ENCODE measurements at places on chromosomes 1 and 21.

DNA sequence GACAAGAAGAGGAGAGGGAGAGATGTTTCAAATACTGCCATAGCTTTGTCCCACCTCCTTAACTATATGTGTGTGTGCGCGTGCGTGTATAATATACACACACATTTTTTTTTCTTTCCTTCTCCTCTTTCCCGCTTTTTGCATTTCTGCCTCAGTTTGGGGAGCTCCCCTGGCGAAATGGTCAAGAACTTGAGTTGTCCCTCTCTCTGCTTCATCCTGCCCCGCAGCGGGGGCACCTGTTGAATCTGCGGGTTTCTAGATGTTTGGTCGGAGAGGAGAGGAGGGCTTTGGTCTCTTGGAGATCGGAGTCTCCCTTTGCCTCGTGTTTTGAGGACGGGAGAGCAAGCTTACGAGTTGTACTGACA lies 504 bp downstream of the SCCPDH start:
- DNase-seq = no peak

DNA sequence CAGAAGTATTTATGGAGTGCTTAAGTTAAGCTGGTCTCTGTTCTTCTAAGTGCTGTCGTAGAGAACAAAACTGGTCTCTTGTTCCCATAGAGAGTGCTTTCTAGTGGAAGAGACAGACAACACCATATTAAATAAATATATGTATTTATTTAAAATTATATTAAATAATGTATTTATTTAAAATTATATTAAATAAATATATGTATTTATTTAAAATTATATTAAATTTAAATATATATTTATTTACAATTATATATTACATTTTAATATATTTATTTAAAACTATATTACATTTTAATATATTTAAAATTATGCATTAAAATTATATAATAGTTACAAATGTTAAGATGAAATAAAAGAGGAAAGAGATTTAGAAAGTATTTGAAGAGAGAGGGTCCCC lies 175.5 kb upstream of the OLFM3 start:
- DNase-seq = no peak

DNA sequence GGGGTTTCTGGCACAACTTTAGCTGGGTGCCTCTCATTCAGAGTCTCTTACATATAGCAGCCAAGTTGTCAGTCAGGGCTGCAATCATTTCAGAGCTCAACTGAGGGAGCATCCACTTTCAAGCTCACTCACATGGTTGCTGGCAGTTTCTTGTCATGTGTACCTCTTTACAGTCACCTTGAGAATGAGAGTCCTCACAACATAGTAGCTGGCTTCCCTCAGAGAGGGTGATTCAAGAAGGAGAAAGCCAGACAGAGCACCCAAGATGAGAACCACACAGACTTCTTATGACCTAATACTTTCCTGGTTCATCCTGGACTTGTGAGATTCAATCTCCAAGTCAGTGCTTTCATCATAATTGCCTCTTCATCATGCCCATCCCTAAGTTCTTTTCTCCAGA lies 57.2 kb downstream of the DPT start:
- no peak for DNase-seq

- DNase-seq = peak; percentile 15
Measured at GRCh38 chr1:30379684-30380624, 343.4 kb downstream of the MATN1 start.

- DNase-seq = no peak
Measured at GRCh38 chr1:17397910-17398695, 26.1 kb downstream of the PADI6 start.

GRCh38 chr1:85580872-85581801 lies 576 bp downstream of the CCN1 start:
- peak; percentile 71 for DNase-seq

DNA sequence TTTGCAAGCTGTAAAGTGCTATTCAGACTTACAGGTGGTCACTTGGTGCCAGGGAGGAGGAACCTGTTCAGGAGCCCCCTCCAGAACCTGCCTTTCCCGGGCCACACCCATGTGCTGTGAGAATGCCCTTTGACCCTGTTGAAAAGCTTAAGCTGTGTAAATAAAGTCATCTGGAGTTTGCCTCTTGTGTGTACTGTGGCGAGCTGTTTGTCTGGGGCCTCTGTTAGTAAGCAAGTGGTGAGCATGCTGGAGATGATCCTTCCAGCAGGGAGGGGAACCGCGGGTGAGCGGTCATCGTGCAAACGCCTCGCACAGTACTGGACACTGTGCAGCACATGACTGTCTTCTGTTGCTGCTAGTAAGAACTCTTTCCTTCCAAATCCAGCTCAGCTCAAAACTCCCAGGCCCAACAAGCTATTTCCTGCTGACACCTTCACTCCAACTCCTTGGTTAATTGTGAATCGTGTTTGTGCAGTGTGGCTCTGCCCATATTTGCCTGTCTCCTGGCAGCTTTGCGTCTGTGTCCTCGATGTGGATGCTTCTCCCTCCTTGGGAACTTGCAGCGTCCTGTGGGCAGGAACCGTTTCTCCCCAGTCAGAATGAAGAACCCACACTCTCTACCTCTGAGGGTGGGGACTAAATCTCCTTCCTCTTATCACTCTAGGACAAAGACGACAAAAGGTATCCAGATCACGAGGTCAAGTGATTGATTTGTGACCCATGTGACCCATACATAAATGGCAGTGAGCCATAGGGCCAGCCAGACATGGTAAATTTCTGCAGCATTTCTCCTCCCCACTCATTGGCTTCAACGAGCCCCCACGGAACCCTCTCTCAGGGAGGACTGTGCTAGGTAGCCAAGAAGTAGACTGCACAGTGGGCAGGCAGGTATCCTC lies 13.9 kb upstream of the BTG2 start:
- no peak for DNase-seq

DNA sequence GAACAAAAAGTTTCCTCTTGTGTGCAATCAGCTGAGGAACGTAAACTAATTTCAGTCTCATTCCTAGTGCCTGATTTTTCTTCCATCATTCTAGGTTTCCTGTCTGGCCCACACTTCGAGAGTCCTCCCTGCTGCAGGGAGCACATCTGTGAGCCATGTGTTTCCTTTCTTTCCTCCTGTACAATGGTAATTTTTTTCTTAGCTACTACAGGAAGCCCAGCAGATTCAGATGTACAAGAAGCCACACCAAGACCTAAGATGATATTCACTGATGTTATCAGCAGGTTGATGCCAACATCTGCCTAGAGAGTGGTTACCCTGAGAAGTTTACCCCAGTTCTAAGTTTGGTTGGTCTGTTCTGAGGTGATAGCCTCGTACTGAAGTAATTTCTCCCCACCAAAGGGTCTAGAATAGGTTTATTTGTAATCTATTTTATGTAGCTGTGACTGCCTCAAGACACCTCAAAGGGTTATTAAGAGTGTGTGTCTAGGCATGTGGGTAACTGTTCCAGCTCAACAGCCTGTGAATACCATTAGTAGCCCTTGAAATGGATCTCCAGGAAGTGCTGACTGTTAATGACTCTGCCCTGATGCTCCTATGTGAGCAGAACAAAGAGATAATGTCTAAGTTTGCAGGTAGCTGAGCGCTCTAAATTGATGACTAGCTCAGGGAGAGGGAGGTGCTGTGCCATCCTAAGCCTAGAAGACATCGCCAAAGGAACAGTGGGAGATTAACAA lies 31.7 kb upstream of the CLDN14 start:
- DNase-seq = no peak

GRCh38 chr1:21647431-21648351 lies 21.5 kb downstream of the RAP1GAP start:
- peak; percentile 50 for DNase-seq

DNA sequence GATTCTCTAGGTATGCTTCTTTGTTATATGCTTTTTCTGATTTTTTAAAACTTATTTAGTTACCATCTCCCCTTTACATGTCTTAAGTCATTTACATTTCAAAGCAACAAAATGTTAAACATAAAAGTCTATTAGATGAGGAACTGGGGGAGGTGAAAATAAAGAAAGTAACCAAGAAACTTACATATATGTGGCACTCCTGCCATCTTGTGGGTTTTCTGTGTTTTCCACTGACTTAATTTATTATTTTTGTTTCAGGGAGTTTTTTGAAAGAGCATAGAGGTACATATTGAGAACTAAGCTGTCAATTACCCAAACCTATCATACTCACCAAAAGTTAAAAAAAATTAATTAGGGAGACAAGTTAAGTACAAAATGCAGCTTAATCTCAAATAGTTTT lies 1531.1 kb downstream of the MRPL39 start:
- DNase-seq = no peak

DNA sequence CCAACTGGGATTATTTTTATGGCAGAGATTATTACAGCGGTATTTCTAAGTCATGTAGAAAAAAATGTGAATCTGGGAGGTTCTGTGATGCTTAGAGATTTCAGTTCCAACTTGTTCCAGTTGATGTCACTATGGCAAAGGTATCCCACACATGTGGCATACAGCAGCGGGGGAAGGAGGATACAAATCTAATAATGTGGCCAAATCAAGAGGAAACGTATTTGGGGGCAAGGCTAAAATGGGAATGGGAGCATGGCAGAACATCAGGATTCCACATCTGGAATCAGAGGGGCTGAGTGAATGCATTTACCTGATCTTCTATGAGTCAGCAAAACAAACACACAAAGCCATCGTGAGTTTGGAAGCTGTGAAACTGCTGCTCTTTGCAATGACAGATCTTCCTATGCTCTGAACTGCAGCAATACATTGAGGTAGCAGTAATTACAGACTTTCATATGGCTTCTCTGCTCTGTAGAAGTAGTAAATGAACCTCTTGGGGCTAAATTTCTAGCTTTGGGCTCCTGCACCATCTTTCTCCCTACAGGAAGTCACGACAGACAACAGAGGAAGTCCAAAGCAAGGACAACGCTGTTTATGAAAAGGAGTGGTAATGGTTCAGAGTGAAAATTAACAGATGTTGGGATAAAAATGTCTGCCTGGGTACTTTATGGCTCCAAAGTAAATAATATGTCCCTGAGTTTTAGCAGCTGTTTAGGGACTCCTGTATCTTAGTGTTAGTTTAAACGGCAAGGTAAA lies 55.5 kb downstream of the GABPA start:
- no peak for DNase-seq

- DNase-seq = no peak
Measured at GRCh38 chr1:198617406-198617805, 21.4 kb upstream of the PTPRC start.

DNA sequence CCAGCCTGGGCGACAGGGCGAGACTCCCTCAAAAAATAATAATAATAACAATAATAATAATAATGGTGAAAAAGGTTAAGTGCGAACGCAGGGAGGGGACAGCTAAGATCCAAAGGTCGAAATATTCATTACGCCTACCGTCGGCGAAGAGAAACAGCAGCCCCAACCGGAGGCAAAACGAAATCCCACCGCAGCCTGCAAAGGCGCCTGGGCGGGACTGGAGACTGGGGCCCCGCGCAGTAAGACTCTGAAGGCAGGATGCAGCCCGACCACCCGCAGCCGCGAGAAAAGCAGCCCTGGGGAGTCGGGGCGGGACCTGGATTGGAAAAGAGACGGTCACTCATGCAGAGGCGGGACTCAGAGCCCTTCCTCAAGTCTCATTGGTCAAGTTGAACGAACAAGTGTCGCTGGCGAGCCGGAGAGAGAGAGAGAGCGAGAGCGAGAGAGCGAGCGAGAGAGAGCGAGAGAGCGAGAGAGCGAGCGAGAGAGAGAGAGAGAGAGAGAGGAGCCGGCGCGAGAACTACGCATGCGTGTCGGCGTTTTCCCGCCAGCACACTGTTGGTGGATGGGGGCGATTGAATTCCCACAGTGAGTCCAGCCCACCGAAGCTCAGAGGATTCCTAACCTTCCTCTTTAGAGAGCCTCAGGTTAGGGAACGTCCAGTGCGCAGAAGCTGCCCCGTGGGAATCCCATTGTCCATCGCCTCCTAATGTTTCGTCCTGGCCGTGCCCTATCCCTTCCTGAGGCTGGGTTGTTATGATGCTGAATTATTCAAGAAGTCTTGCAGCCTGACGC lies 10.7 kb downstream of the ENTREP3 start:
- DNase-seq = peak; percentile 99

- DNase-seq = no peak
Measured at GRCh38 chr1:55716610-55717009, 501.4 kb upstream of the USP24 start.

- peak; percentile 61 for DNase-seq
Measured at GRCh38 chr1:43834280-43835081, 99.1 kb upstream of the ARTN start.

DNA sequence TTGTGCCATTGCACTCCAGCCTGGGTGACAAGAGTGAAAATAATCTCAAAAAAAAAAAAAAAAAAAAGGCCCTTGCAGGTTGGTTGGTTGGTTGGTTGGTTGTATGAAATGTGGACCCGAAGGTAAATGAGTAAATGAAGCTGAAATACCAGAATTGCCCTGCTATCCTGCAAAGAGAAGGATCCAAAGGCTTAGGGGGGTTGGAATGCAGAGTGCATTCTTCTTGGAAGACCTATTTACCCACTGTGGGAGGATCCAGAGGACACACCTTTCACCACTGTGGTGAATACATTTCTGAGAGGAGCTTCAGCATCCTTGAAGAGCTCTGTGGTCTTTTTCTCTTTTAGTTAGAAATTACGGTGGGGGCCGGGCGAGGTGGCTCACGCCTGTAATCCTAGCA lies 28.7 kb upstream of the EIF4G3 start:
- no peak for DNase-seq

DNA sequence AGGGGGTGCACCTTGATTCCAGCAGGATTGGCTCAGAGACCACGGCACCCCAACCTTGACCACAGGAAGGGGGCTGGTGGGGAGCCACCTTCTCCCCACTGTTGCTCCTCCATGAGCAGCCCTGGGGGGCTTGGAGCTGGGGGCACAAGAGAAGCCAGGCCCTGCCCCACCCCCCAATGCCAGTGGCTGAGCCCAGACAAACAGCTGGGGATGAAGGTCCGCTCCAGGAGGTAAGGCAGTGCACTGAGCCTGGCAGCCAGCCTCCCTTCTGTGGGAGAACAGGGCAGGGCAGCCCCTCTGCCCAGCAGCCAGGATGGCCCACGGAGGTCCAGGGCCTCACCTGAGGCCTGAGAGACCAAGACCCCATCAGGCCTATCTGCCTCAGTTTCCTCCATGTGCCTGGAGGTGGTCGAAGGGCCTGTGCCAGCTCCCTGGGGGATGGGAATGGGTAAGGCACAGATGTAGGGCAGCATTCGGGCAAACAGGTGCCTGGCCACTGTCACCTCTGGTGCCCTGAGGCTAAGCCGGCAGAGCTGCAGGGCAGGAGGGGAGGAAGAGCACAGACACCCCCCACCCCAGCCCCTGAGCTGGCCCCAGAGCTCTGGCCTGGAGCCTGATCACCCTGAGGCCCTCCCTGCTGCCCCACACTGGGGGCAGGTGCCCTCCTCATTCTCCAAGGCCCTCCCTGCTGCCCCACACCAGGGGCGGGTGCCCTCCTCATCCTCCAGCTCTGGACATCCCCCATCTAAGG lies 7.1 kb downstream of the ITGB2 start:
- DNase-seq = no peak

DNA sequence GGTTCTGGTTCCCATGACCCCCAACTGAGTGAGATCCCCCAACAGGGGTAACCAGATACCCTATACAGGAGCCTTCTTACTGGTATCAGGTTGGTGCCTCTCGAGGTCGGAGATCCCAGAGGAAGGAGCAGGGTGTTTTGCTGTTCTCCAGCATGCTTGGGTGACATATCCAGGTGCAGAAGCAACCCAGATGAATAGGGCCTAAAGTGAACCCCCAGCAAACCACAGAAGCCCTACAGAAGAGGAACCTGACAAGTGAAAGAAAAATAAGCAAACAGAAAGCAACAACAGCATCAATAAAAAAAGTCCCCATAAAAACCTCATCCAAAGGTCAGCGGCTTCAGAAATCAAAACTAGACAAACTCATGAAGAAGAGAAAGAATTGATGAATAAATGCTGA lies 633.4 kb upstream of the CXADR start:
- DNase-seq = no peak

All from activated naive CD8-positive, alpha-beta T cell treated with anti-CD3 and anti-CD28 coated beads for 36 hours (primary cell).